NCI-H446 (cell line): ENCODE measurements at places on chromosomes 5 and 9.

GRCh38 chr5:164057121-164057520 lies 551.7 kb downstream of the MAT2B start:
- DNase-seq: no peak

- no peak for DNase-seq
These were observed 58.0 kb downstream of the SLC22A5 start for GRCh38 chr5:132427281-132428146.

- DNase-seq: no peak
These were observed 189.9 kb downstream of the BNC2 start for GRCh38 chr9:16680541-16680940.

- no peak for DNase-seq
These were observed at the start of gene PFN3 for GRCh38 chr5:177399997-177400868. Gene PFN3, minus strand, starts transcription at chr5:177400661. Its CDS starts 85 bp downstream, at chr5:177400576.

DNA sequence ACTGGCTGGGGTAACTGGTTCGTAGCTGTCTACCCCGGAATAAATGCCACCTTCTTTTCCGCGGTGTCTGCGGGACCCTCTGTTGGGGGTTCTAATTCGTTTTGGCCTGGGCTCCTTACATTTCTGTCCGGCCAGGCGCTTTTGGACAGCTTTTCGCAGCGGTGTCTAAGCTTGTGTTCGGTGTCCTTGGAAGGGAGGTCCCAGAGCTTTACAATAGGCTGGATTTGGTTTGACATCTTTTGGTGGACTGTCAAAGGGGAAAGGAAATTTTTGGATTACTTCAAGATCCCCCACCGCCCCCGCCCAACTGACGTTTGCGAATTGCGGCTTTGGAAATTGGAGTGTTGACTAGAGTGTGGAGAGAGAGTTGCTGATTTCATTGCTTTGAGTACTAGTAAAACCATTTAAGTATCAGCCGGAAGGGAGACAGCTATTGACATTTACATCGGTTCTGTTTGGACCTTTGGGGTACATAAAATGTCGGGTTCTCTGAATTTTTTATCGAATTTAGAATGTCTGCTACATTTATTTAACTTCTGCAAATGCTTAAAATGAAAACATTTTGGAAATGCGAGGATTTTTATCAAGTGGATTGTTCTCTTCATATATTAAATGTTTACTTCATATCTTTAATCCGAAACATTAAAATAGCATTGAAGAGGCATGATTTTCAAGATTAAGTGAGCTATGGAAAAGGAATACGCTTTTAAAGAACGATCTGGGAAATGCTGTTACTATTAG lies 4.7 kb upstream of the PURA start:
- no peak for DNase-seq

GRCh38 chr9:133956520-133957076 lies 35.5 kb downstream of the VAV2 start:
- DNase-seq: no peak

DNA sequence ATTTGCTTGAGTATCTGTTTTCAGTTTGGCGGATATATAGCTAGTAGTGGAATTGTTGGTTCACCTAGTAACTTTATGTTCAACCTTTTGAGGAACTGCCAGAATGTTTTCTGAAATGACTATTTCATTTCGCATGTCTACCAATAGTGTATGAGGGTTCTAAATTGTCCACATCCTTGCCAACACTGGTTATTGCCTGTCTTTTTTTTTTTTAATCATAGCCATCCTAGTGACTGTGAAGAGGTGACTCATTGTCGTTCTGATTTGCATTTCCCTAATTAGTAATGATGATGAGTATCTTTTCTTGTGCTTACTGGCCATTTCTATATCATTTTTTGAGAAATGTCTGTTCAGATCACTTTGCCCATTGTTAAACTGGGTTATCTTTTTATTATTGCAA lies 52.5 kb downstream of the PRLR start:
- no peak for DNase-seq

DNA sequence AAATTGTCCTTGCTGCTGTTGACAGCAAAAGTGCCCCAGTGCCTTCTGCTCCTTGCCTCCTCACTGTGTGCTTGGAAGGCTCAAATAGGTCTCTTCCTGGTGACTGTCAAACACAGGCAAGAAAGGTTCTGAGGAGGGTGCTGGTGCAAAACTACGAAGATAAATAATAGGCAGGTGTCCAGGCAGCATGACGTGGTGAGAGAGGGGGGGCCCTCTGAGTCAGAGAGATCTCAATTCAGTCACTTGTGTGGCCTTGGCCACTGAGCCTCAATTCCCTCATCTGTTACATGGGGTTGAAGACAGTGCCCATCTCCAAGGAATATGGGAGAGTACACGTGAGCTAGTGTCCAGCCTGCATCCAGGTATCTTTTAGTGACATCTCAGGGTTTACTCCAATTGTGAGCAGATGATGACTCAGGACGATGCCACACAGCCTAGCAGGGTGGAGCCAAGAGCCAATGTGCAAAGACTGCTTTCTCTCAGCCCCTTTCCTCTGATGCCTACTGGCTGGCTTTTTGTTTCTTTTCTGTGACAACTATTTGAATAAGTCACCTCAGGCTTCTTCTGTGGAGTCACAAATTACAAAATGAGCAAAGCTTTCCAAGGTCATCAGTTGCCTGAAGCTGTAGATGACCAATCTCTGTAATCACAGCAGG lies 29.7 kb upstream of the SMIM32 start:
- DNase-seq: no peak

DNA sequence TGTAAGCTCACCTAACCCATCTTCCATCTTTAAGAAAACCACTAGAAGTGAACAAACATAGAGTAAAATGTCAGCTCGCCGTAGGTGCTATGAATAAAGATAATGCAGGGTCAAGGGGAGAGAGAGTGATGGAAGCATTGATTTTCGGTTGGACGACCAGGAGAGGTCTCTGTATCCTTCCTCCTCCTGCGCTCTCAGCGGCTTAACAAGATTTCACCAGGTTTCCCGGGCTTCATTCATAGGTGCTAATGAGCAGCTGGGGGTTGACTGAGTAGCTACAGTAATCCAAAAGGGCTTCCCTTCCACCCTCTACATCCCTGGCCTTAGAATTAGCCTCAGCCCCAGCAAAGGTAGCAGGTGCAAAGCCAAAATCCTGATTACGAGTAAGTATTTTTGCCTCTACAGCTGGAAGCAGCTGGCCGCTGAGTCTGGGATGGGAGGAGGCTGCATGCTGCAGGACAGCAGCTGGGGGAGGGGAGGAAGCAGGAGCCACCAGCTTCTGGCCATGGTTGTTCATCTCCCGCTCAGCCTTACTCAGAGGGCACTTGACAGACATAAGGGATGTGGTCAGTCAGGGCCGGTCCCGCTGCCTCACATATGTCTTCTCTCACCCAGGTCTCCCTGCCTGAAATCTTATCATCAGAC lies 112.0 kb upstream of the IL12B start:
- DNase-seq: no peak

- no peak for DNase-seq
These were observed 28.0 kb upstream of the ENHO start for GRCh38 chr9:34550681-34551270.
